Type B pancreatic cell (in vitro differentiated cells): ENCODE measurements at places on chromosomes 7 and 10.

GRCh38 chr7:44218418-44219201 lies 17.8 kb downstream of the YKT6 start:
- DNase-seq, result no peak

DNA sequence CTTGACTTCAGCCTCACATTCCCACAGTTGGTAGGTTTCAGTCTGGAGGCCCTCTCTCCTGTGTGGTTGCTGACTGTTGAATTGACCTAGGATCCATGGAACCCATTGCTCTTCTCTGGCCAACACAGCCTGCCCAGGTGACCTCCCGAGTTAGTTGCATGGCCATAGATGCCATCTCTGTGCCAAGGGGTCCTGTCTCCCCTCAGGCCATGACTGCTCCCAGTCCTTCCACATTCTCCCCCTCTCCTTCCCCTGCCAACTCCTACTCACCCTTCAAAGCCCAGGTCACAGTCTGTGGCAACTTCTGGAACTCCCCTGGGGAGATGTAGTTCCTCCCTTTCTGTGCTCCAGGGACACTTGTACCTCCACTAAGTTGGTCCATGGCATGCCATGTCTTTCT lies 67.3 kb upstream of the GRB10 start:
- no peak for DNase-seq

DNA sequence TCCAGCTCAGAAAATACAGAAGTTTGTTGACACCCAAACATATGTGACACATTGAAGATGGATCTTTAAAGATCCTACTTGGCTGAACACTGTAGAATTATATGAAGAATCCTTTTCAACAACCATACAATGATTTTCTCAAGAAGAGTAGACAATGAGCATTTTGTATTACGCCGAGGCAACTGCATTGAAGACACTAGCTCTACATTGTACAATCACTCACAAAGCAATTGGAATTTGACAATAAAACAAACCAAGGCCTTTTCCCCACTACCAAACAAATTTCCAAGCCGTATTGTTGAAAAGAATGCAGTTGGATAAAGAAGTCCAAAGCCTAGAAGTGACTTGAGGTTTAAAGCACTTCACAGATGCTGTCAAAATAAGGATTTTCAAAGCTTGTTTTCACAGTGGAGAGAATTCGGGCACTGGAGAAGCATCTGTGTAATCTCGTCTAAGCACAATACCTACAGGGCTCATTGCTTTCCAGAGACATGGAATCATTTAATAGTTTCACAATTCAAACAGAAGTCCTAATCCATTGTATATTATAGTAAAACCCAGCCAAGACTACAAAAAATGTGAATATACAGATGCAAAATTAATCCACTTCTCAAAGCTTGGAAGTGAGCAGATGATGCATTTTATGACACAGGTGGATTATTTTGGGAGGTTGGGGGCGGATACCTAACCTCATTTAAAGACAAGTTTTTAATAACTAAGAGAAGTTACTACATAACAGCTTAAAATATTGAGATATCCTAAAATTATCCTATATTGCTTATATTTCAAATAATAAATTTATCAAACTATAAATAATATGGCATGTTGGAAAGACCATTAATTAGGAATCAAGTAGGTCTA lies 78.6 kb downstream of the SORCS1 start:
- DNase-seq, result no peak

DNA sequence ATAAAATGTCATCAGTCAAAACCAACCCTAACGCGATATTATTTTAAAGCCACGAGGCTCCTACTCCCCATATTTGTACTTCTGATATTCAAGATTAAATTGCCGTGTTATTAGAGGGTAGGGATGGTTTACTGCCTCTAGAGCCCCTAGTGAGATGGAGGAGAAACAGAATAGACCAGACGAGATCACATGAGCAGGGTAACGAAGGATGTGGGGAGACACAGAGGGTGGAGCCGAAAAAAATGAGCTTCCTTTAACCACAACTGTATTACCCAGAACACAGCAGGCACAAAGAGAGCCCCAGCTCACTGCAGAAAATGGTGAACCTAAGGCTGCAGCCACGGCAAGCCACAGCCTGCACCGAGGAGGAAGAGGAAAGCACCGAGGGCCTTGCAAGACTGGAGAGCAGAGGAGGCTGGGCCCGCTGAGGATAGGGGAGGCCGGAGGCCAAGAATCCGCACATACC lies 14.3 kb downstream of the ZC3HAV1 start:
- no peak for DNase-seq
